ENCODE measurements at places on chromosomes 3 and 15.
A peak's percentile ranks its signal among the peaks of the same experiment; 100 is the strongest.

GRCh38 chr15:61092361-61093157 lies 136.5 kb downstream of the RORA start:
- DNase-seq = no peak

- DNase-seq = no peak
Measured at GRCh38 chr3:130480736-130481135, 36.2 kb upstream of the COL6A6 start.

GRCh38 chr3:58693940-58694850 lies 27.6 kb upstream of the FAM3D start:
- DNase-seq = no peak

- no peak for DNase-seq
Measured at GRCh38 chr3:108153451-108153981, 62.7 kb upstream of the CD47 start.

- DNase-seq = no peak
Measured at GRCh38 chr3:112759681-112760080, 87.0 kb downstream of the CD200R1L start.

- DNase-seq = no peak
Measured at GRCh38 chr3:58333206-58334012, 717 bp downstream of the PXK start.

- DNase-seq = no peak
Measured at GRCh38 chr3:194100856-194101390, 35.0 kb upstream of the HES1 start.

DNA sequence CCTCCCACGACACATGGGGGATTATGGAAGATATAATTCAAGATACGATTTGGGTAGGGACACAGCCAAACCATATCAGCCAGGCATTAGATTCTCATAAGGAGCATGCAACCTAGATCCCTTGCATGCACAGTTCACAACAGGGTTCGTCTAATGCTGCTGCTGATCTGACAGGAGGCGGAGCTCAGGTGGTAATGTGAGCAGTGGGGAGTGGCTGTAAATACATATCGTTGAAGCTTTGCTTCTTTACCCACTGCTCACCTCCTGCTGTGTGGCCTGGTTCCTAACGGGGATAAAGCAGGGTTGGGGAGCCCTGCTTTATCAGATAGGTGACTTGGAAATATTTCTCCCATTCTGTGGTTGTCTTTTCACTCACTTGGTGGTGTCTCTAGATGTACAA lies 14.8 kb downstream of the DOCK3 start:
- no peak for DNase-seq

DNA sequence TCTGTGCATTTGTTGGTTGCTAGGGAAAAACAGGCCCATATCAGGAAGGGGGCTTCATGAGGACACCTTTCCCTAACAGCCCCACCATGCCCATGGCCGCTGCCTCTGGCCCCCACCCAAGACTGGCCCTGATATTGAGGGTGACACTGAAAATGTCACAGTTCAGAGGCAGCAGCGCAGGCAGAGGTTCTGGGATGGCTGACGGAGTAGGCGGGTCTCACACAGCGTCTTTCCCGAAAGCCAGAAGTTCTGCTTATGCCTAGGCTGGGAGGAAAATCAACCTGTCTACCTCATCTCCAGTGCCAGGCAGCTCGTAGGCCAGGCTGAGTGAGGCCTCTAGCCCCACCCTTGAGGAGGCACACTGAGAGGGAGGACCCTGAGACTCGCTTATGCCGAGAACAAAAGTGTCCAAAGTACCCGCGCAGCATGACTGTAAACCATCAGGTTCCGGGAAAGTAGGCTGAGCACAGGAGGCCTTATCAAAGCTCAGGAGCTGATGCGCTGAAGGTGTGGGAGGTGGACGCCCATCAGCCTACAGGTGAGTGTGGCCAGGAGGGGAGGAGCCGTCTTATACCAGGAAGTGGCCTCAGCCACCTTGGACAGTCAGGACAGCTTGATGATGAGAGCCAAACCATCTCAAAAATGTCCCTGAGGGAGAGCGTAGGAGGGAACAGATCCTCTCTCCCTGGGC lies 27.5 kb downstream of the GRAMD2A start:
- DNase-seq = no peak

DNA sequence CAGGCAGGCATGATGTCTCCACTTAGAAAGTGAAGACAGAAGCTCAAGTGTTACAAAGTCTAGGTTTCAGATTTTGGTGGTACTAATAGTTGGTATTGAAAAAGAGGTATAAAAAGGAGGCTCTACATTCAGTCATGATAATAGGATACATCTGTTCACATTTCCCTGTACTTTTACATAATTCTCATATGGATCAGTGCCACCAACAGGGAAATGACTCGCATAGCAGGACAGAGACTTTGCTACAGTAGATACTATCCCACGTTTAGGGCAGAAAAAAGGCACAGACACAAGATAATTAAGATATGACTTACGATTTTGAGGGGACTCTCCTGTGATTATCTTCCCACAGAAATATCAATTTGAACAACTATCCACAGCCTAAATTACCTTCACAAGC lies 1062.9 kb upstream of the EPHA6 start:
- no peak for DNase-seq

GRCh38 chr3:137032465-137033120 lies 74.8 kb downstream of the IL20RB start:
- peak; percentile 85 for DNase-seq

- DNase-seq = no peak
Measured at GRCh38 chr3:110420158-110420641, 651.4 kb upstream of the NECTIN3 start.

DNA sequence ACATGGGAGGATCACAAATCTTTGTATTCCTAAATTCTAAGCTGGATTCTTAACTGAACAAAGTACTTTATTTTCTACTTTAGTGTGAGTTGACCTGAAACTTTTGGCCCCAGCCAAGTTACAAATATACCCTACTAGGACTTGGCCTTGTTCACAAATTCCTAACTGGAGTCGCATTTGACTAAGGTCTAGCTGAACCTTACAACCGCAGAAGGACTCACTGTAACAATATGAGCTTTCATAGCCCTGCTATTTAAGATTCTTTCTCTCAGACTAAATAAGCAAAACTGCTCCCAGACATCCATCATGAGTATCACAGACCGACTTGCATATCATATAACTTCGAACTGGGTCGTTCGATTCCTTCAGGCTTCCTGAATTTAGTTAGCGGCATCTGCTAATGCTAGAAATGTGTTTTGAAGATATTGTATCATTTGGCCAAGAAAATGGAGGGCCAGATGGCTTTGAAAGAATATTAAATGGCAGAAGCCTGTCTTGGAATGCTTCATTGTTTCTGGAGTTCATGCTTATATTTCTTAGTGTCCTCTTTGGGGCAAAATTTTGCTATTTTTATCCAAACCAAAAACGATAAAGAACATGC lies 28.4 kb upstream of the ADAMTS9 start:
- DNase-seq = no peak

DNA sequence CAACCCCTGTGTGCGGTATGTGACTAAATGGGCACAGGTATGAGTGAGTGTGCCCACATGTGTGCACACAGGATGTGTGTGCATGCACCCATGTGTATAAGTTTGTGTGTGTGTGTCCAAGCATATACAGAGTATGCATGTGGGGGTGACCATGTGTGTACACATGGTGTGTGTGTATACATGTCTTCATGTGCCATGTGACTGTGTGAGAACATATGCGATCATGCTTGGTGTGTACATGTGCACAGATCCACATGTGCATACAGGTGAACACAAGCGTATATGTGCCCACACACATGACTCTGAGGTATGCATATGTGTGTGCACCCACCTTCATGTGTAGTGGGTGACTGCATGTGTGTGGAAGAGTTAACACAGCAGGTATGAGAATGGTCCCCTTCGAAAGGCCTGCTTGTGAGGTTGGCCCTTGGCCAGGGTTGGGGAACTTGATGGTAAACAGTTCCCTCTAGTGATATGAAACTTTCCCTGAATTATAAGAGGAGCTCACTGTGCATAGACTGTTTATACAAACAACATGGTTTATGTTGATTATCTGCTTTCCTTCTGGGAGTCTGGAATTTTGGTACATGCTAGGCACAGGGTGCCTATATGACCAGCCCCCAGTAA lies 10.3 kb downstream of the PFKFB4 start:
- DNase-seq = no peak

- DNase-seq = no peak
Measured at GRCh38 chr3:137761563-137762503, 2.3 kb upstream of the SOX14 start.

DNA sequence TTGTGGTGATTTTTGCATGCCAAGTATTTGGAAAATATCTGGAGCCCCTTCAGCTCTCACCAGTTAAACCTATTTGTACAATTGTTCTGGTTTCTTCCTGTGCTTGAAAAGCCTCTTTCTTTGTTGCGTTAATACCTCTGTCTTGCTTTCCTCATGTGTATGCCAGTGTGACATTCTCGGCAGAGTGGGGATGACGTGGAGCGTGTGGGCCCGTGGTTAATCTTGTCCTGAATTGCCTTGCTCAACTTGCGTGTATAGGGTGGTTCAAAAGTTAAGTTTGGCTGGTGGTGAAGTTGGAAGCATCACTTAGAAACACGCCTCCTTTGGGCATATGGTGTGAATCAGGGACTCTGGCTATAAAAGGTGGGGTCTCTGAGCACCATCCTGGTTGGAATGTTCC lies 67.1 kb downstream of the IGF1R start:
- no peak for DNase-seq

GRCh38 chr3:134059035-134059601 lies 29.4 kb upstream of the SLCO2A1 start:
- DNase-seq = no peak

DNA sequence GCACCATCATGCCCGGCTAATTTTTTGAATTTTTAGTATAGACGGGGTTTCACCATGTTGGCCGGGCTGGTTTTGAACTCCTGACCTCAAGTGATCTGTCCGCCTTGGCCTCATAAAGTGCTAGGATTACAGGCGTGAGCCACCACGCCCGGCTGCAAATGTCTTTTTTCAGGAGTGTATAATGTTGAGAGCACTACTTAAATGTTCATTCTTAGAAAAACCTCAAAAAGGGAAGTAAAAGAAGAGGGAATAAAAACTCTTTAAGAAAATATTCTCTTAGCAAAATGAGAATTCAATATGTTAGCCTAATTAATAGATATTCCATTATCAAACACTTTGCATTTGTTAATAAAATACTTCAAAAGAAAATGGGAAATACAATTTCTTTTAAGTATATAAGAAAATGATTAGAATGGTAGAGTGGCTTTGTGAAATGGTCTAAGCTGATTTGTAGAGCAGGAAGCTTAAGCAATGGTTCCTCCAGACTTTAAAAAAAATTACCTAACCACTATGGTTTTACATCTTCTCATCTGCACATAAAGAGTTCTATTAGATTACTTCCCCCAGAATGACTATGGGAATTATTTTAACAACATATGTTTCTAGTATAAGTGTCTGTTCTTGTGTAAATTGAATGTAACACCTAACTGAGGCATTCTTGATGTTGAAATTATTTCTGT lies 226.7 kb upstream of the ALCAM start:
- DNase-seq = no peak

DNA sequence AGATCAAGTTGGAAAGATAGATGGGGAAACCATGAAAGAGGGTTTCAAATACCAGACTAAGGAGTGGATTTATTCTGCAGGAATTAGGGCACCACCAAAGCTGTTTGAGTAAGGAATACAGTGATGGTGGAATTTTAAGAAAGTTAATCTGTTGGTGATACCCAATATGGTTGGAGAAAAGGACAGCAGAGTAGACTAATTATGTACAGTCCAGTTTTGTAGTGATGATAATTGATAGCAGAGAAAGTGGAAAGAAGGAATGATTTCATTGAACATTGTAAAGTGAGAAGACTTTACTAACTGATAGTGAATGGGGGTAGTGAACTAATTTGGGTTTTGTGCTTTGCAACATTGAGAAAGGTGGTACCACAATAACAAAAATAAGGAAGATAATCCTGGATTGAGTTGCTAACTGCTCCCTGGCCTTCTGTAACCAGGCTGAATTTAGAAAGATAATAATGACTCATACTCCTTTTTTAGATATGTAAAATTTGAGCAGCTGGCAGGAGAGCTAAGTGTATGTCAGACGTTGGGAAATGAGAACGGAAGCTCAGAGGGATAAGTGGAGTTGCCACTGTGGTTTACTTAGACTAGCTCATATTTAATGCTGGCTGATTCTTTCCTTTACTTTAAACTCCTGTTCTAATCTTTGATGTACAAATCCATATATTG lies 16.9 kb downstream of the TCAIM start:
- DNase-seq = no peak

- peak; percentile 75 for DNase-seq
Measured at GRCh38 chr3:176274161-176274560, 923.1 kb downstream of the TBL1XR1 start.

DNA sequence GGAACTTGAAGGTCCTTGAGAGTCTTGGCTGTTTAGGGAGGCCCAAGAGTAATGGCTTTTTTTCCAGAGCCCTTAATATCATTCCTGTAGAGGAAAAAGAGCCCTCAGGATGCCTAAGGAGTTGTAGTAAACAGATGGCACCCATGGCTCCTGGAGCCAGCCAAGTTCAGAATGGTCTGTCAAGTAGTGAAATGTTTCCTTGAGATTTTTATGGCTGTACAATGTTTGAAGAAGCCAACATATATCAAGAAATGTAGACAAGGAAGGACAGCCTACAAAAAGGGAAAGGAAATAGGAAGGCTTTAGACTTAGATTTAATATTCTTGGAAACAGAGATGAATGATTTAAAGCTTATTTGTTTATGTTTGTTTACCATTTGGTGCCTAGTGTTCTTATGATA lies 334.8 kb downstream of the SATB1 start:
- no peak for DNase-seq
